AG04450 (cell line): ENCODE measurements at places on chromosomes 7 and 10. TPM values are rescaled to one million over a fixed set of nuclear protein-coding genes. Genes with fewer than 3 reads are reported as not detected.

Gene MKLN1
- polyA plus RNA-seq = 53.1 and 56.8 TPM in 2 replicates

Gene CYP2C18
- not detected in 2 replicates for polyA plus RNA-seq

Gene H2BK1
- not detected in 2 replicates for polyA plus RNA-seq

Gene IFIT3
- polyA plus RNA-seq = 6.3 and 8.7 TPM in 2 replicates

Gene HOXA3
- 1.6 and 1.9 TPM in 2 replicates for polyA plus RNA-seq

Gene BCL7B
- polyA plus RNA-seq = 41.9 and 47.7 TPM in 2 replicates

Gene STRIP2
- polyA plus RNA-seq = 1.3 and 1.7 TPM in 2 replicates

Gene ZPBP
- not detected in 2 replicates for polyA plus RNA-seq

Gene CHAT
- polyA plus RNA-seq = not detected in 2 replicates

Gene ZNF488
- polyA plus RNA-seq = 0.16 and 0.19 TPM in 2 replicates

Gene WASHC2A
- polyA plus RNA-seq = 44.6 and 59.9 TPM in 2 replicates

Gene ANXA8L1
- polyA plus RNA-seq = 0.06 and 0.10 TPM in 2 replicates

Gene SPDYE8
- polyA plus RNA-seq = 0.10 TPM in 1 of 2 replicates, not detected in the other

Gene HOXA4
- polyA plus RNA-seq = 5.4 and 5.8 TPM in 2 replicates

Gene ITPRID1
- not detected in 2 replicates for polyA plus RNA-seq

Gene FAM20C
- 34.5 and 44.6 TPM in 2 replicates for polyA plus RNA-seq

Gene SEMA4G
- polyA plus RNA-seq = 10.5 and 14.4 TPM in 2 replicates

Gene LIPK
- not detected in 2 replicates for polyA plus RNA-seq
